ENCODE measurements at places on chromosomes 6 and 20. TPM values are rescaled to one million over a fixed set of nuclear protein-coding genes. Genes with fewer than 3 reads are reported as not detected.

Gene PRDM13
- total RNA-seq, result not detected

Gene OPRL1
- total RNA-seq, result 3.4 TPM

GRCh38 chr6:15308435-15309213, 62.8 kb downstream of the JARID2 start:
- no peaks in the 10 kb centered on the region for H3K36me3 ChIP-seq
- DNase-seq, result no peak
- H3K4me1 ChIP-seq, result no peaks in the 10 kb centered on the region
- H3K27me3 ChIP-seq, result no peaks in the 10 kb centered on the region
- no peak overlapping the region for H3K4me3 ChIP-seq
- H3K27ac ChIP-seq, result no peak overlapping the region

DNA sequence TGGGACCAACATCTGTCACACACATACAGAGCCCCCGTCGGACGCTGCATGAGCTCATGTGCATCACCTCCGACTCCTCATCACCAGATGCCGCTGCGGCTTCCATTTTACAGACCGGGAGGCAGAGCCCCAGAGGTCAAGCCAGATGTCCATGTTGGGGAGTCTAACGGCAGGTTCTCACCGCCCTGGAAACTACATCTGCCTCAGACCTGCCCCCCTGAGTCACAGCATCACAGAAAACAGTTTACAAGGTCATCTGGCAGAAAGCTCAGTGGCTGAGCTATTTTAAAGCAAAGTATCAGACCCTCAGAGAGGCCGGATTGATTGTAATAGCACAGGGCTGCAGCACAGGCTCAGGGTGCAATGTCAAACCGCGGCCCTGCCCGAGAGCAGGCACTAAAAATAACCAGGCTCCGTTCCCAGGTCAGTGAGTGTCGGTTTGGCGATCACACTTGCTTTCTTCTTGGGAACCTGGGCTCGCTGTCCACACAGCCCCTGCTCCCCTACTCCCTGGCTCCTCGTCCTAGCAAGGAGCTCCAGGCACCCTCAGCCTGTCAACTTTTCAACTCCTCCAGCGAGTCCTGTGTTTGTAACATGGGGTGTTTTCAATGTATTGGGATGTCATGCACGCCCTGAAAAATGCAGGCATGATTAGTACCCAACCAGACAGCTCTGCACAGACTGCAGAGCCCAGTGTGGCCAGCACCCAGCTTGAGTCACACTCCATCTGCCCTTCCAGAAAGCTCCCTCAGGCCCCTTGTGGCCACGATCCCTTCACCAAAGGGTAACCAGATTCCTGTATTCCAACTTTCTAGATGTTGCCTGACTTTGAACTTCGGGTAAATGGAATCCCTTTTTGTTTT, 264.5 kb downstream of the CDH4 start:
- H3K4me1 ChIP-seq, result no peaks in the 10 kb centered on the region
- H3K27ac ChIP-seq, result no peak overlapping the region
- H3K4me3 ChIP-seq, result no peak overlapping the region
- no peaks in the 10 kb centered on the region for H3K27me3 ChIP-seq
- no peaks in the 10 kb centered on the region for H3K36me3 ChIP-seq
- DNase-seq, result no peak
